ENCODE measurements at places on chromosomes 1 and 21.
A peak's percentile ranks its signal among the peaks of the same experiment; 100 is the strongest.

DNA sequence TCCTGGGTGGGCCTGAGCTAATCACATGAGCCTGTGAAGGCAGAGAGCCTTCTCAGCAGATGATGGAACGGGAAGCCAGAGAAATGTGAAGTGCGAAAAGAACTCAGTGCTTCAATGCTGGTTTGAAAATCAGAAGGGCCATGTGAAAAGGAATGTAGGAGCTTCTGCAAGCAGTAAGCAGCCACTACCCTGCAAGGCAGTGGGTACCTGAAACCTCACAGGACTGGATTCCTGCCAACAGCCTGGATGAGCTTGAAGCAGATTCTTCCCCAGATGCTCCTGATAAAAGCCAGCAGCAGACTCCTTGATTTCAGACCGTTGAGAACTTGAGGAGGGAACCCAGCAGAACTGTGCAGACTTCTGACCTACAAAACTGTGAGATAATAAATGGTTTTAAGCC, 158.6 kb downstream of the SYT2 start:
- peak; percentile 9 for DNase-seq

- DNase-seq = no peak
Measured at GRCh38 chr1:160325252-160325651, 17.8 kb downstream of the COPA start.

- DNase-seq = no peak
Measured at GRCh38 chr21:40633048-40633447, 213.9 kb downstream of the DSCAM start.

- DNase-seq = no peak
Measured at GRCh38 chr1:62285984-62286785, 33.0 kb downstream of the KANK4 start.

- peak; percentile 48 for DNase-seq
Measured at GRCh38 chr1:240194120-240194519, 102.4 kb downstream of the FMN2 start.

DNA sequence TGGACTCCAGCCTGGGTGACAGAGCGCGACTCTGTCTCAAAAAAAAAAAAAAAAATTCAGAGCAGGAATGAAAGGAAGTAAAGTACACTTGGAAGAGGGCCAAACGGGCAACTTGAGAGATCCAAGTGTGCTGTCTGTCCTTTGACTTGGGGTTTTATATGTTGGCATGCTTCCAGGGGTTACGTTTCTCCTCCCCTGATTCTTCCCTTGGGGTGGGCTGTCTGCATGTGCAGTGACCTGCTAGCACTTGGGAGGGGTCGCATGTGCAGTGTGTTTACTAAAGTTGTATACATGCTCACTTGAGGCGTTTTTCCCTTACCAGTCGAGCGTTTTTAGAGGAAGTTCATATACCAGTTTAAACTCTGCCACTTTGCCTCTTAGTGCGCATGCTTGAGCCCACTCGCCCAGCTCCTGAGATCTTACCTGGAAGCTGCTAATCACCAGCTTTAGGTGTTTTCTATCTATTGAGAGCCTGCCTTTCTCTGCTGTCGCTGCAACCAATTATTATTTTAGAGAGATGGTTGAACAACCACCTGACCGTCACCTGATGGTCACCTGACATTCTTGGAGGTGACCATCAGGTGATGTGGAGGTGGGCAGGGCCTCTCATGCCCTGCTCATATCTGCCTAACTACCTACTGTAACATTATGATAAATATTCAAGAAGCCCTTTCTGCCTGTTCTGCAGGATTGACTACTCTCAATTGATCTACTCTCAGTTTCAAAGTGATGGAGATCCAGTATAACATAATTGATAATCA, 140.1 kb downstream of the MACF1 start:
- no peak for DNase-seq

DNA sequence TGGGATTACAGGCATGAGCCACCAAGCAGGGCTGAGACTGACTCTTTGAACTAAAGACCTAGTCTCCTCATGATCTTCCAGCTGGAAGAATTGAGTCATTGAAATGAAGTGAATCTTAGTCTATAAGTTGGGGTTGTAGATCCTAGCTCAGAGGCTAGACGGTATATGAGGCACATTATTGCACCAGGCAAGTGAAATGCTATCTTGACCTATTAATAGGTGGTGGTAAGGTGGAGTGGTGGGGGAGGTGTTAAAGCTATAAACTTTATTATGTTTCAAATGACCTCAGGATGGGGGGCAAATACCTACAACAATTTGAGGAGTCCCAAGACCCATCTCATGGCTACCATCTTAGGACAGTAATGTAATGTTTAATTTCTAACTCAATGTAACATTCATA, 36.8 kb upstream of the SLC16A1 start:
- DNase-seq = no peak

DNA sequence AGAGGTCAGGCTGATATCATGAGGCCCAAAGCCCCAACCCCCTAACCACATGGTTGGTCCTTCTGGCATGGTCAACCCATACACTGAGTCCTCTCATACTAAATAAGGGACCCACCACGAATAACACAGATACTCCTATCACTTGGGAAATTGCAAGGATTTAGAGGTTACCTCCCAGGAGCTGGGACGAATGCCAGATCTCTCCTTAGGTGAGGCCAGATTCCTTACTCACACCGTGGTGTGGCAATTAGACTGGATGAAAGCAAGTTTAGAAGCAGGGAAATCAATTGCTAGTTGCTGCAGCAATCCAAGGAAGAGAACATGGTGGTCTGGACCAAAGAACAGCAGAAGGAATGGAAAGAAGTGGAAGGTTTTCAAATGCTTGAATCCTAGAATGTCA, 60.1 kb downstream of the IER5 start:
- no peak for DNase-seq

- DNase-seq = peak; percentile 75
Measured at GRCh38 chr1:163528710-163529348, 207.1 kb downstream of the NUF2 start.

GRCh38 chr1:23664837-23665795, 26.5 kb upstream of the RPL11 start:
- peak; percentile 43 for DNase-seq

GRCh38 chr1:73910466-73910865, 287.5 kb downstream of the LRRIQ3 start:
- DNase-seq = no peak

DNA sequence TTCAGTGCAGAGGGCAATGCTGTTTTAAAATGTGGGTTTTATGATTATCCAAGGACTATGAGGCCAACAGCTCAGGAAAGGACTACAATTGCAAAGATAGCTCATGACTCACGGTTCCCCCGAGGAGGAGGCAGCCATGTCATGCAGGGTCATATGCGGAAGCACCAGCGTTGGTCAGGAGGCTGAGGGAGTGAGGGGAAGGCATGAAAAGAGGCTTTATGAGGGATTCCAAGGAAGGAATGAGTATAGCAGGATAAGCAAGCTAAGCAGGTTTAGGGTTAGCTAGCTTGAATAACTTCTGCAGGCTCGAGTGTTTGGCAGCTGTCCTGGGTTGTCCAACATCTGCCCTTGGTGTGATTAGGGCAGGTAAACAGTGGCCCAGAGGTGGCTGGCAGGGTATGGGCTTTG, 495.1 kb downstream of the SETD4 start:
- peak; percentile 78 for DNase-seq

DNA sequence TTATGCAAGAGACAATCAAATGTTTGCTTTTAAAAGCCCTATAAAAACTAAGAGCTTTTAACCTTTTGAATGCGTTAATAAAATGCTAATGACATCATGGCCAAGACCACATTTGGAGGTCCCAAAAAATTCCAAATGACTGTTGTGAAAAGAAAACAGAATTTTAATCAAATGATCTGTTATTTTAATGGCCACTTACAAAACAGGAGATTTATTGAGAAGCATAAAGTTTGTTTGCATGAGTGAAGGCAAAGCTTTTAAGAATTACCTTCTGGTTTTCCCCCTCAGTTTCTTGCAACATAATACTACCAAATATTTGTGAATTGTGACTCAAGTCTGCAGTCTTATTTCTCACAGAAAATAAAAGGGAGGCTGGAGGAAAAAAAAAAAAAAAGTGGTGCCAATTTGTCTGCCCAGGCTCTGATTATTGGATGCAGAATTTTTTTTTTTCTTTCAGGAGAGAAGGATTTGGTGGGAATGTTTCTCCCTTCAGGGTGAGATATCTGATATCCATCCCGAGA, 60.7 kb downstream of the GORAB start:
- peak; percentile 60 for DNase-seq

DNA sequence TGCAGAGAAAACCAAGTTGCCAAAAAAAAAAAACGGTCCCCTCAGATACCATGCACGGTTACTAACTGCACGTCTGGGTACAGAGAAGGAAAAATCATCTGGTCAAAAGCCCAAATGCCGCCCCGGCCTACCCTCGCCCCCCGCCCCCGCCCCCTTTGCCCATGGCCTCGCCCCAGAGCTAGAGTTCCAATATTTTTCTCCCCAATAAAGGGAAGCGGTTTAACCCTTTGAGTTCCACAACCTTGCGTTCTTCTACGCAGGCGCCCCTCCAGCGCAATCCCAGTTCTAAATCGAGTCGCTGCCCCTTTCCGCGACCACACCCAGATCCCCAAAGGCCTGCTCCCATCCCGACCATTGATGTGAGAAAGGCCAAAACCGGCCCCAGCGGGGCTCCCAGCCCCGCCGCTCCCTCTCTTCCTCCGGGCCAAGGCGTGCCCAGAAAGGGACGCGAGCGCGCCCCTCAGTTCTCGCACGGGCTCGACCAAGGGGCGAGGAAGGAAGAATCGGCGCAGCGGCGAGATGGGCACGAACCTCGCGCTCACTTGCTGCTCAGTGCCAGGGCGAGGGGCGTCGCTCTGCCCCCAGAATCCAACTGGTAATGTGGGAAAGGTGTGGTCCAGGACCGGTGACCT, 797 bp downstream of the WDR47 start:
- peak; percentile 62 for DNase-seq

- peak; percentile 39 for DNase-seq
Measured at GRCh38 chr1:109788695-109789521, 25.2 kb upstream of the EPS8L3 start.

GRCh38 chr1:58901008-58901407, 117.2 kb upstream of the JUN start:
- DNase-seq = peak; percentile 31

GRCh38 chr21:34020005-34020847, 53.2 kb upstream of the MRPS6 start:
- DNase-seq = no peak

DNA sequence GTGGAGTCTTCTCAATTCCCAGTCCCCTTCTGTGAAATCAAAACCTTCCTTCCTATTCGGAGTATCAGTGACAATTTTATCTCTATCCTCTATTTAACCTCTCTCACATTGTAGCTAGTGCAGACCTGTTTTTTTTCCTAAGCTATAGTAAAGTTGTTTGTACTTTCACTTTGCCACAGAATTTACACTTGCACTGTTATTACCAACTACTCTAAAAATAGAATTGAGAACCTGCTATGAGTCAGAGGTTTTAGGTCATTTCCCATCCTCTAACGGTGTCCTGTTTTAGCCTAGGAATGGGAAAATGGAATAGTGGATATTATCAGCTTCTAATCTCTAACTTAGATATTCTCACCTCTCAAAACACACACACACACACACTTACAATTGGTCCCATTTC, 862.7 kb downstream of the NCAM2 start:
- DNase-seq = peak; percentile 19

- no peak for DNase-seq
Measured at GRCh38 chr1:187773168-187773567, 944.4 kb downstream of the PLA2G4A start.

DNA sequence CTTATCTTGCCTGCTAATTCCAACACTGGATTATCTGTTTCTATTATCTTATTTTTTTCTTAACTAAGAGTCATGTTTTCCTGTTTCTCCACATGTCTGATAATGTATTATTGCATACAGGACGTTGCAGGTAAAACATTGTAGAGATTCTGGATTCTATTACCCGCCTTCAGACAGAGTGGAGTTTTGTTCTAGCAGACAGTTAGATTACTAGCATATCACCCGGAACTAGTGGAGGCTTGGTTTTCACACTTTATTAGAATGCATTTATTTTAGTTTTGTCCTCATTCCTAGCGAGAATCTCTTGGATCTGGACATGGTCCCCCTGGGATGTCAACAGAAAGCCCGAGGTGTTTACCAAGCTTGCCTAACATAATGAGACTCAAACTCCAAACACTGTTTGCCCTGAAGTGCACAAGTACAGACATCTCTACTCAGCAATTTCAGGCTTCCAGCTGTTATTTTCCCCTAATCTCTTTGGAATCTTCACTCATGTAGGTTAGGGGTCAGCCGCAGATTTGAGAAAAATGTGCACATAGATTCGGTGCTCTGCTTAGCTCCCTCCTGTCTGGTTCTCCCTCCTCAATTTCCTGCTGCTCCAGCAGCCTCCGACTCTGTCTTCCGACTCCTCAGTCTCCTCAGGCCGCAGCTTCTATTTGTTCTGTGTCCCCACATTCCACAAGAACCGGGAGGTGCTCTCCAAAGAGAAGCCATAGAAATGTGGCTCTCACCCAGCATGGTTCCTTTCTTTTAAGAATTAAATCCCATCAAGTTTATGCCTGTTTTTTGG, 36.8 kb upstream of the PTPRF start:
- peak; percentile 17 for DNase-seq

DNA sequence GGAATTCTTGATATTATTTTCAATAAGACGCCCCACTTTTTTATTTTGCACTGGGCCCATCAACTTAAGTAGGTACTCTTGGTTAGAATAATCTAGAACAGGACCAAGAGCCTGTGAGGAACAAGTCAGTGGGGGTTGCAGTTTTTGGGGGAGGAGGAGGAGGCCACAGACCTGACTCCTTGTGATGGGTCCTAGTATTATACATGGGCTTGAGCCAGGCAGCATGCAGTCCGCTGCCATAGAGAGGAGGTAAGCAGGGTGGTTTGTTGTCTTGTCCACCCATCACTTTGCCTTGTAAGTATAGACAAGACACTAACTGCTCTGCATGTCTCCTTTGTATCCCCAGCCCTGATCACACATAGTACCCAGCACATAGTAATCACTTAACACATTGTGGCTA, 24.5 kb downstream of the ROR1 start:
- no peak for DNase-seq

DNA sequence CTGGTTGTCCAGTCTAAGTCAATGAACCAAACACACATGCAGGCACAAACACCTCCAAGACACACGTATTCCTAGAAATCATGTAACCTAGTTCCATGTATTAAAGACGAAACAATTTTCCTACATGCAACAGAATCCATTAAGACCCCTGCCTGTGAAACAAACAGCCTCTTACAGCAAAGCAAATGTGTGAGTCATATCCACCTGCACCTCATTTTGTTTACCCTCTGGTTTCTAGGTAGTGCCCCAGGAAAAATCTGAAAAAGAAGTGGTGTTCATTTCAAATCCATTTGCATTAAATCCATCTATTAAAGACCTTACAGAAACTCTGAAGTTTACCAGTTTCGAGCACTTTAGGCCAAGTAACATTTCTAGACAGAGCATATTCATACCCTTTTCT, 74.1 kb downstream of the VCAM1 start:
- DNase-seq = no peak

DNA sequence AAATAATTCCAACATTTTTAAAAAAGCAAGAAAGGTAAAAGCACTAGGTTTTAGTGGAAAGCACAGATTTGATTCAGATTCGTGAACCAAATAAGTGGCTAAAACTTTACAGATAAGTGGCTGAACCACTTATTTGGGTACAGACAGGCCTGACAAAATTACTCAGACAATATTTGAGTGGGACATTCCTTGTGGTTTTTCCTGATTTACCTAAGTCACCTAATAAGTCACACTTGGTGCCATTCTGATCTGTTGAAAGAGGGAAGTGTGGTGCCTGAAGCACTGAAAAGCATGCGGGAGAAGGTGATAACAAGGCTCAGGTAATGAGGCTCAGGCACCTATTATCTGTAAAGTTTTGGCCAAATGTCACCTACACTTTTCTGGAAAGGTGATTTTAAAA, 81.6 kb upstream of the CD55 start:
- no peak for DNase-seq

Measured in adipocyte (in vitro differentiated cells).